ENCODE measurements at places on chromosomes 3 and 15.

- DNase-seq = no peak
Observed at GRCh38 chr3:144003051-144003450, 31.4 kb downstream of the DIPK2A start.

- peak; percentile 22 for DNase-seq
Observed at GRCh38 chr3:141740349-141740748, 2.3 kb downstream of the RNF7 start.

- no peak for DNase-seq
Observed at GRCh38 chr15:97966924-97967620, 6.6 kb downstream of the ARRDC4 start.

GRCh38 chr3:81936817-81937216 lies 175.4 kb upstream of the GBE1 start:
- no peak for DNase-seq

- no peak for DNase-seq
Observed at GRCh38 chr15:60594071-60594470, 115.1 kb upstream of the ICE2 start.

DNA sequence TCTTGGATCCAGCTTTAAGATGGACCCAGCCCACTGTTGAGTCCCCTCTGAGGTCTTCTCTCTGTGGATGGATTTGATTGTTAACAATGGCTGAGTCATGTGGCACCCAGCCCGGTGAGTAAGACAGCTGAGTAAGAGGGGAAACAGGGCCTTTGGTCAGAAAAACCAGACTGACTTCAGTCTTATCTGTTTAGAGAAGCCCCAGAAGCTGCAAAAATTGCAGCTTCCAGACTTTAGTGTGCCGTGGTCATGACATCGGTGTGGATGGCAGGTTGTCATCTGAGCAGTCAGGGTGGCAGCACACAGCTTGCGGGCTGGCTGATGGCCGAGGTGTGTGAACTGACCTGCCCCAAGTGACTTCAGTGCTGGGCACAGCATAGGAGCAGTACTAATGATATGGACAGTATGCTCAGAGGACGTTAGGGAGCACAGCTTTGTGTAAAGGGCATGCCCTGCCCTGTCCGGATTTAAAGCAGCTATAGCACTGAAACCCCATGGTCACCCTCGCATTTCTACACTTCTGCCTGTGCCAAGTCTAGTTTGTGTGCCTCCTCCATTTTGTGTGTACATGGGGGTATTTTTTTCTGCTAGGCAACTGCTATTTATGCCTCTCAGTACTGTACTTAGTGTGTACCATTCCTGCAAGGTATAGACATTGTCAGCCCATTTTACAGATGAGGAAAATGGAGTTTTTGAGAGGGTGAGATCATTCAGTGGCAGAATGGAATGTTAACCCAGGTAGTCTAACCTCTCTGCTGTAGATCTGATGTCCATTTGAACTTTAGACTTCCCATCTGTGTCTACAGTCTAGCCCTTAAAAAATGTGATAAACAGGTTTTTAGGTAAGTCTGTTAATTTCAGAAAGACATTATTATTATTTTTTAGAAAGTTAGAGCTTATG lies 44.4 kb downstream of the FLNB start:
- DNase-seq = no peak

- DNase-seq = peak; percentile 44
Observed at GRCh38 chr3:20047976-20048883, 8.0 kb downstream of the KAT2B start.

DNA sequence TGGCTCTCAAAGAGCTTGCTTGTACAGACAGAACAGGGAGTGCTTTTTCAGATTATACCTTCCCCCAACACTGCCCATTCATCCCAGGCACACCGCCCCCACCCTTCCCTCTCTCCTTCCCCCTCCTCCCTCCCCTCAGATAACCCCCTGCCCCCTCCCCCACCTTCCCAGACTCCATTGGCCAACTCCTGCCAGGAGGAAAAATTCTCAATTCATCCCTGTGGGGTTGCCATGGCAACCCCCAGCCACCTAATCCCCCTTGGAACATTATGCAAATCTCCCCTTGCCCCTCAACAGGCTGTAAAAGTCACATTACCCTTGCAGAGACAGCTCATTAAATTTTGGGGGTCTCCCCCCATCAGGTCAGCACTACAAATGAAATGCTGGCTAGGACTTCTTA lies 14.3 kb downstream of the TLE3 start:
- DNase-seq = no peak

All from DMS79 treated with DMSO at 0.1 percent for 48 hours (cell line).